HTR-8/SVneo (cell line): ENCODE measurements at places on chromosomes 13 and 19.

- no peak for DNase-seq
Observed at GRCh38 chr13:30690282-30691188, 44.8 kb upstream of the ALOX5AP start.

GRCh38 chr13:44101347-44102083 is 221.8 kb downstream of the LACC1 start:
- no peak for DNase-seq

DNA sequence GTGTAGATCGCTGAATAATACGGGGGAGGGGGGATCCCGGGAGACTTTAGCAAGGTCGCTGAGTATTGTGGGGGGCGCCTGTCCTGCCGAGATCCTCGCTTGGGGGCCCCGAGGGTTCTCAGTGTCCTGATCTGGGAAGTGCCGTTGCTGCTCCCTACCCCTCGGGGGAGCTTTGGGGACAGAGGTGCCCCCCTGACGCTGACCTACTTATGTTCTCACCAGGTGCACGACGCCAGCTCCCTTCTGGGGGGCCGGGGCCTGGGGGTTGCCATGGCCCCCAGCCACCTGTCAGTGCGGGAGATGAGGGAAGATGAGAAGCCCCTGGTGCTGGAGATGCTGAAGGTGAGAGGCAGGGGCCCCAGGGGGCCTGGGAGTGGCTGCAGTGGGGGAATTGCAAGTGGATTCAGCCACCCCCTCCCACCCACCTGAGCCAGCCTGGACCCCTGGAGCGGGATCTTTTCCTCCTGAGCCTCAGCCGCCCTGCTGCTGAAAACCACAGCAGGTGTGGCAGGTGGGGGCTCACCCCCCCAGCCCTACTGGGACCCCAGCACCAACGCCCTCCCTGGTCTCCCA is 537 bp downstream of the NAT14 start:
- no peak for DNase-seq

- DNase-seq = no peak
Observed at GRCh38 chr13:76992548-76993001, 694 bp downstream of the CLN5 start.

- DNase-seq = no peak
Observed at GRCh38 chr19:7476777-7477494, 11.9 kb downstream of the PEX11G start.

GRCh38 chr19:31906111-31906871 is 439.1 kb upstream of the ZNF507 start:
- DNase-seq = no peak

DNA sequence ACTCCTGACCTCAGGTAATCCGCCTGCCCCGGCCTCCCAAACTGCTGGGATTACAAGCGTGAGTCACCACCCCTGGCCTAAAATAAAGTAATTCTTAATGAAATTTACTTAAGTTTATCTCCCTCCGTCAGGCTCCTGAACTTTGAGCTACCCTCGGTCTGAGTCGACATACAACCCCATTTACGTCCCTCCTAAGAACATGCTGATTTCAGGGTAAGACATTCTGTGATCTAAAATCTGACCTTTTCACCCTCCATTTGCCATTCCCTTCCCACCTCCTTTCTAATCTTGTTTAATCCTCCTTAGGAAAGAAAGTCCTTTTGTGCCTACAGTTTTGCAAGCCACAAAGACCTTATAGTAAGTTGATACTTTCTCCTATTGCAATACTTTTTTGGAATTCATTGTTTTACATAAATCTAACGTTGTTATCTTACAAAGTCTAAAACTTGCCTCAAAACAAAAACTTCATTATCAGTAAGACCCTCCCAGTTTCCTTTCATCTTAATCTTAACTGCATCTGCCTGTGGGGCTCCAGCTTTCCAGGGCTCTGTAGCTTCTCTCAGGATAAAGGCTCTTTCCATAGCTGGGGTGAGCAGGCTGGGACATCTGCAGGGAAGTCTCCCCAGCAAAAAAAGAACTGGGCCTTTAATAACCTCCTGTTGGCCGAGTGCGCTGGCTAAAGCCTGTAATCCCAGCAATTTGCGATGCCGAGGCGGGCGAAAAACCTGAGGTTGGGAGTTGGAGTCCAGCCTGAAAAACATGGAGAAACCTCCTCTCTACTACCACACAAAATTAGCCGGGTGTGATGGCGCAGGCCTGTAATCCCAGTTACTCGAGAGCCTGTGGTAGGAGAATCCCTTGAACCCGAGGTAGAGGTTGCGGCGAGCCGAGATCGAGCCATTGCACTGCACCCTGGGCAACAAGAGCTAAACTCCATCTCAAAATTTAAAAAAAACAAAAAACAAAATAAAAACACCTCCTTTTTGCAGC is 143.1 kb downstream of the ZNF737 start:
- DNase-seq = no peak

DNA sequence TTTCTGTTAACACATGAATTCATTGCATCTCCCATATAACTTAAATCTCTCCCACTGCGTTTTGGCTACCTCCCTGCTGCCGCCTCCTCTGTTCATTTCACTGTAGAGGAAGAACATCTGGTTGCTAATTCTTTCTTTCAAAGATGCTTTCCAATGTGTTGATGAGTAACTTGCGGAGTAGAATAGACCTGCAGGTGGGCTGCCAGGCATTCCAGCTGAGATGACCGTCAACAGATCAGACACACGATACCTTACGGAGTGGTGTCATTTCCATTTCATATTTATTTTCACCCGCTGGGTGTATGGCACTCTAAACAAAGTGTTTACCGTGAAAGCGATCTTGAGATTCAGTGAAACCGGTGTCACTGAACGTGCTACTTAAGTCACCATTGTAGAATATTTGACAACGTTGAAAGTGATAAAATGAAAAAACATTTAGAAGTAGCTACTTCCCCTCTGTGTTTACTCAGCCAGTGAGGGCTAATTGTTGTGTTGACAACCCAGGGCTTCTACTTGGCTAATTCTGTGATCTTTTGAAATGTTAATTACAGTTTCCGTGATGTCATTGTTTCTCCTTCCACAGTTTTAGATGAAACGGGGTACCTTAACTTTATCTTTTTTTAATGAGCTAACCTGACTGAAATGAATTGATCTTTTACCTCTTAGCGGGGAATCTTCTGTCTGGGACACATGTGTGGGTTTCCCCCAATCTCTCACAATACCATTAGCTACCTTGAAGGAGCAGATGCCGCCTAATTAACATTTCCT is 228.5 kb upstream of the ARGLU1 start:
- DNase-seq = no peak

DNA sequence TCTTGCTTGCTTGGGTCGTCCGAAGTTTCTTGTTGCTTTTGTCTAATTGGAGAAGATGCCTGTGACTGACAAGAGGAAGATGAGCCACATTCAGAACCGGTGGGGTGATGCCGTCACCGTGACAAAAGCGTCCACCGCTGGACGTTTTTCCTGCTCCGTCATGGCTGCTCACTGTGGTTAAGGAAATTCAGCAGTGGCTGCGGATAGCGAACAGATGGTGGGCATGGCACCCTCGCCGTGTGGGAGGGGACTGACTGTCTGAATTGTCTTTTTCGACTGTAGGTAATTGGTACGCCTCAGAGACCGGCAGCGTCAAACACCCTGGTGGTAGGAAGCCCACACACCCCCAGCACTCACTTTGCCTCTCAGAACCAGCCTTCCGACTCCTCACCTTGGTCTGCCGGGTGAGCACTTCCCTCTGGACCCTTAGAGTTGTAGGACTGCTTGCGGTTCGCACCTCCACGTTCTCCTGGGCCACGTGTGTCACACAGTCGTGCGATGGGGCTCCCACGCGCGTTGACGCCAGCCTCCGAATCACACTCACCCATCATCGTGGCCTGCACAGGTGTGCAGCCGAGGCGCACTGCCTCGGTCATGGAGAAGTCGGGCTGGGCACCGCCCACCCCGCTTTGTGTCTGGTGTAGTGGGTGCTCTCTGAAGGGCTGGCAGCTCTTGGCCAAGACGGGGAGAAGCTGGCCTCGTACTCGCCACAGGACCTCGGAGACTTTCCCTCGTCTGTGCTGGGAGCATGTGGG is 26.5 kb downstream of the ATP4B start:
- no peak for DNase-seq

GRCh38 chr13:109209526-109209925 is 576.9 kb downstream of the IRS2 start:
- no peak for DNase-seq

DNA sequence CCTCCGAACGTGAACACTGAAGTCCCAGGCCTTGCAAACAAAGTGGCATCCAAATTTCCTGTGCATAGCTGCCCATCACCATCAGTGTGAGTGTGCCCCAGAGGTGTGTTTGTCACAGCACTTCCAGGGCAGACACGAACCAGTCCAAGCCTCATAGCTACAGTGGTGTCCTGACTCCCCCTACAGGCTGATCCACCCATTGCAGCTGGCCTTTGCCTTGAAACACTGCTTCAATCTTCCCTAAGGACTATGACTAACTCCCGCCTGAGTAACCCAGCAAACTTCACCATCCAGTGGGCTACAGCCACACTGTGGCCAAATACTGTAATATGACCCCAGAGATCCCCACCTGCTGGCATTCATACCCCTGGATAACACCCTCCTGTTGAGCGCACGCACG is 3.9 kb downstream of the ZNF266 start:
- DNase-seq = peak; percentile 7

- DNase-seq = no peak
Observed at GRCh38 chr13:67372868-67373464, 142.8 kb upstream of the PCDH9 start.

DNA sequence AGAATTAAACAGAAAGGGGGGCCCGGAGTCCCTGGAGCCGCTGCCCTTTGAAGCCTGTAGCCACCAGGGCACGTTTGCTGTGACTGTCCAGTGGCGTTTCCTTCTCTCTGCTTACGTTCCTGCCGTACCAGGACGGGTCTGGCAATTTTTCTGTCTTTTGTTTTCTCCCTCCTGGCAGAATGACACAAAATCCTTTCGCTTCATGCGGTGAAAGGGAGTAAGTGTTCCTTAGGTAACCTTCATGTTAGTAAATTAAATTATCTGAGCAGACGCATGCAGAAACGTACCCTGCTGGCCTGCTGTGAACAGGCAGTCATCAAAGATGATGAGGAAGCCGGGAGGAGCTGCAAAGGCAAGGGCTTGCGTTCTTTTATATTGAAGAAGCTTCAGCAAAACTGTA is 299.3 kb upstream of the ARGLU1 start:
- DNase-seq = no peak

GRCh38 chr13:34335014-34336007 is 517.4 kb downstream of the RFC3 start:
- no peak for DNase-seq

GRCh38 chr13:21670006-21670882 is 629 bp upstream of the FGF9 start:
- DNase-seq = no peak

DNA sequence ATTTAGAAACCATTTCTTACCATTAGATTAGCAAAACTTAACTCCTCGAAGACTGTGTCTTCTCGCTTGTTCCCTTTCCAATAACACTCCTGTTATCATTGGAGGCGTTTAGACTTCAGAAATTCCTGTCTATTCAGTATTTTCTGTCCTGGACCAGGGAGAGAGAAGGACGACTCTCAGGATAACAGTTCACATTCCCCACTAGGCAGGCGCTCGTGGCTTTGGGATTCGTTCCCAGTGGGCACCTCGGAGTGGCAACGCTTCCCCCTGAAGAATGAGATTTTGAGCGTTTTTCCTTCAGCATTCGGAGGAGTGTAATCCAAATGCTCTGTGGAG is 429 bp upstream of the ZNF225 start:
- no peak for DNase-seq

- DNase-seq = no peak
Observed at GRCh38 chr19:738509-739128, 12.3 kb upstream of the MISP start.

DNA sequence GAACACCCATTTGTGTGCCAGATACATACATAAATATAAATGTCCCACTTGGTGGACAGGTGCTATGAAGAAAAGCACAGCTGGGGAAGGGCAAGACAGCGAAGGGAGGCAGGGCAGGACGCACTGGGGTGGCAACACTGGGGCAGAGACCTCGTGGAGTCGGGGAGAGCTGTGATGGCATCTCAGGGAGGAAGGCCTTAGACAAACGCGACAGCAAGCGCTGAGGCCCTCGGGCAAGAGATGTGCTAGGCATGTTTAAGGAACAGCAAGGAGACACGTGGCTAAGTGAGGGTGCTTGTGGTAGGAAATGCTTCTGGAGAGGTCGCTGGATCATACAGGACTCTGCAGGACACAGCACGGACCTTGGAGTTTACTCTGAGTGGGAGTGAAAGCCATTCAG is 23.3 kb upstream of the CCNP start:
- no peak for DNase-seq

GRCh38 chr19:54325194-54325621 is 12.2 kb upstream of the LILRA5 start:
- peak; percentile 51 for DNase-seq

GRCh38 chr19:16190736-16191135 is 5.5 kb downstream of the FAM32A start:
- DNase-seq = no peak

DNA sequence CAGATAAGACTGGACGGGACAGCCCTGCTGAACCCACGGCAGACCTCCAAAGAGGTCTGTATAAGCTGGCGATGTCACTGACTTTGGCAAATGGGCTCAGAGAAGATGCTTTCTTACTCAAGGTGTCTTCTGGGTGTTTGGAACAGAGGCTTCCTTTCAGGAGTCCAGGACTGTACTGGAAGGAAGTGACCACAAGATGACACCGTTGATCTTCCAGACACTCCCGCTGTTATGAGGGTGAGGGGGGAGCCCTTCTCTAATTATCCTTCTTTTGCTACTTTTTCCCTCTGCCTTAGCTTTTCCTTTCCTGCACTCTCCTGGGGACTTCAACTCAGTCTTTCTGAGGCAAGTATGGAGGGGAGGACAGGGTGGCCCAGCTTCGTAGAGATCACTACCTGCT is 65.2 kb upstream of the ZNF599 start:
- DNase-seq = peak; percentile 21

- no peak for DNase-seq
Observed at GRCh38 chr13:111360452-111360851, 40.0 kb downstream of the TEX29 start.

- no peak for DNase-seq
Observed at GRCh38 chr19:30428844-30429243, 56.7 kb downstream of the ZNF536 start.

GRCh38 chr13:41224113-41225110 is 30.0 kb upstream of the KBTBD7 start:
- peak; percentile 41 for DNase-seq

DNA sequence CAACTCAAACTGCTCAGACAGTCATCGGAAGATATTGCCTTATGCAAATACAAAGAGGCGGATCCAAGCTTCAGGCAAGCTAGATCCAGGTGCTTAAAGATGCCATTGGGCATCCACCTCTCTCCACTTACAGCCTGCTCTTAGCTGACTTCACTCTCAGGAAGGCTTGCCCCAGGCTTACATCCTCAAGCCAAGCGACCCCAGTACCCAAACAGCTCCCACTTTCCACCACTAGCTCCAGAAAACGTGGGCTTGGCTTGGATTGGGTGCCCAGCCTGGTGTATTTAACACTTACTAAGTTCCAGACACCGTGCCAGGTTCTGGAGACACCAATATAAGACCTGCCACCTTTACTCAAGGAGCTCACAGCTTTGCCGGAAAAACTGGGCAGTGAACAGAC is 142.1 kb upstream of the VSTM2B start:
- DNase-seq = no peak
